HS-5 (cell line): ENCODE measurements at places on chromosomes 16 and 17.

DNA sequence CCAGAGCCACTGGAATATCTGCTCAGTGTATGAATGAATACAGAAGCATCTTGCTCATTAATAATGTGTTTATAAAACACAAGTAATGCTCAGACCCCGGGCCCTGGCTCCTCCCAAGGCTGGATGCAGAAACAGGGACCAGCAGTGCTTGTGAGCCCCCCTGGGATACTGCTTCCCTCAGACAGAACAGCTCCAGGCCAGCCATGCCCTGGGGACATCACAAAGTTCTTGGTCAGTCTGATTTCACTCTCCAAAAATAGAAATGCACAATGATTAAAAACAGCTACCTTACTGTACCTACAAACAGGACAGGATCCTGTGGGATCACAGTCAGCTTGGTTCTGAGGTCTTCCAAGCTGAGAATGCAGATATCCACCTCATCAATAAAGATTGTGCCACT lies 68.2 kb downstream of the ABCC12 start:
- no peak for DNase-seq

DNA sequence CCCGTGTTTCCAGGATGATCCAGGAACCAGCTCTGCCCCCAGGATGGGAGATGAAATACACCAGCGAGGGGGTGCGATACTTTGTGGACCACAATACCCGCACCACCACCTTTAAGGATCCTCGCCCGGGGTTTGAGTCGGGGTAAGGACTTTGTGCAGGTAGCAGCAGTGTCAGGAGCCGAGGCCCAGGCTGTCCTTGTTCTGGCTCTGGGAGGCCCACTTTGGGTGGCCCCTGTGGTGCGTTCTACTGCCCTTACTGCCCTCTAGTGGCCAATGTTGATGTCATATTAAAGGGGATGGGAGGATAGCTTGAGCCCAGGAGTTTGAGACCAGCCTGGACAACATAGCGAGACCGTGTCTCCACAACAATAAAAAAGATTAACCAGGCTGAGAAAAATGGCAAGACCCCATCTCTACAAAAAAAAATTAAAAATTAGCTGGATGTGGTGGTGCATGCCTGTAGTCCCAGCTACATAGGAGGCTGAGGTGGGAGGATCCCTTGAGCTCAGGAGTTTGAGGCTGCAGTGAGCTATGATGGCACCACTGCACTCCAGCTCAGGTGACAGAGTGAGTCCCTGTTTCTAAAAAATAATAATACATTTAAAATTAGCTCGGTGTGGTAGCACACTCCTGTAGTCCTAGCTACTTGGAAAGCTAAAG lies 20.9 kb upstream of the CLEC18A start:
- no peak for DNase-seq

- no peak for DNase-seq
Measured at GRCh38 chr16:21523411-21524067, 75.8 kb upstream of the METTL9 start.

DNA sequence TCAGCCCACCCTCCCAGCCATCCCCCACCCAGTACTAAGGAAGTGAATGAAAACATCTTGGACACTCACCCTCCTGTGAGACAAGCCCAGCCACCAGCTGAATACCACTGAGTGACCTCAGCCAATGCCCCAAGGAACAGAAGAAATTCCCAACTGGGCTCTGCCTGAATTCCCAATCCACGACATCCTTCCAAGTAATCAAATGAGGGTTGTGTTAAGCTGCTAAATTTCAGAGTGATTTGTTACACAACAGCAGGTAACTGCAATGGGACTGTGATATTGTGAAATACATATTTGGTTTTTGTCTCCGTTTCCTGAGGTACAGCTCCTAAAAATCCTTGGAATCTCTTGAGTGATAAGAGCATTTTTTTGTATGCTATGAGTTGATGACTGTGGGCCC lies 578.7 kb upstream of the CDH11 start:
- peak; percentile 9 for DNase-seq

DNA sequence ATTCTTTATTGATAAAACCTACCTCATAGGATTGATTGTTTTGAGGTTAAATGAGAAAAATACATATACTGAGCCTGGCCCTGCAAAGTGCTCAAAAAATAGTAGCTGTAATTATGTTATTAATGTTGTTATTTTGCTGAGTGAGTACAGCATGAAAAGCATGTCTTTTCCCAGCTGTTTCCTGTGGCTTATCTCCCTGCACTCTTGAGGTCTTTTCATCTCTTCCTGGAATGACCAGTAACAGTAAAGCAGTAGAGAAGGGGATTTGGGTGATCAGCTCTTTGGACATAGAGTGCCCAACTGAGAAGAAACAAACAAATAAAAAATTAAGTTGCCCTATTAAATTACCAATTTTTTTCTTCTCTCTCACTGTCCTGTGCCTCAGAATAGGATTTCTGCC lies 53.7 kb downstream of the NFAT5 start:
- DNase-seq = no peak

DNA sequence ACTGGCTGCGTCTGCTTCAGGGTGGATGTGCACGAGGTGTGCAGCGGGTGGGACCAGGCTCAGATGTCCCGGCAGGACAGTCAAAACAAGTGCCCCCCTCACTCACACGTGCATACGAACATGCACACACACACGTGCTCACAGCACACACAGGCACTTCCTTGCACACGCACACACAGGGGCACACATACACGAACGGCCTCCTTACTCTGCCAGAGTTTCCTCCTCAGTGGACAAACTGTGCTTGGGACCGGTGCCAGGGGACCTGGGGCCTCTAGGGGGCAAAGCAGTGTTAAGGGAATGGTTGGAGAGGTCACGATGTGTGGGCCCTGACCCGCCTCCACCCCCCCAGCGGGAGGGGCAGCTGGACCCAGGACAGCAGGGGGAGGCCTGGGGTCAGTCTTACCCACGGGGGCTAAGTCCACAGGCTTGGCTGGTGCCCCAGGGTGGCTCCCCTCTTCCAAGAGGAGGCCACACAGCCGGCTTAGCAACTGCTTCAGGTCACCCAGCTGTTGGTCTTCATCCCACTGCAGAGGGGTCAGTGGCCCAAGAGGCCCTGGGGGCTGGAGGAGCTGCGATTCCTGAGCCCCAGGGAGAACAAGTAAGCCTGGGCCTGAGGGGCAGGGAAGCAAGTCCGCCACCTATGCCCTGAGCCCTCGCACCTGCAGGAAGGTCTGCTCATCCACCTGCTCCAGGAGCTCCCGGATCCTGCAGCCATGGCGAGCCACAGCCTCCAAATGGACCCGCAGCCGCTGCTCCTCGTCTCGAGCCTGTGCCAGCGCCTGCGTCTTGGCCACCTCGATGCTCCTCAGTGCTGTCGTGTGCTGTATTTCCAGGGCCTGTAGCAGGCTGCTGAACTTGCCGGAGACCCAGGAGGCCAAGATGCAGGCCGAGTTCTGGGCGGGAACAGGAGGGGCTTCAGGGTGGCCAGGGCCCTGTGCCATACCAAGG lies 4.9 kb downstream of the TRIM65 start:
- no peak for DNase-seq

- no peak for DNase-seq
Measured at GRCh38 chr17:48148854-48149786, 41.6 kb downstream of the SNX11 start.

- no peak for DNase-seq
Measured at GRCh38 chr16:27174007-27174406, 29.3 kb upstream of the KDM8 start.

- no peak for DNase-seq
Measured at GRCh38 chr16:88378836-88379693, 3.7 kb upstream of the ZNF469 start.
